ENCODE measurements at places on chromosomes 12 and 14.

DNA sequence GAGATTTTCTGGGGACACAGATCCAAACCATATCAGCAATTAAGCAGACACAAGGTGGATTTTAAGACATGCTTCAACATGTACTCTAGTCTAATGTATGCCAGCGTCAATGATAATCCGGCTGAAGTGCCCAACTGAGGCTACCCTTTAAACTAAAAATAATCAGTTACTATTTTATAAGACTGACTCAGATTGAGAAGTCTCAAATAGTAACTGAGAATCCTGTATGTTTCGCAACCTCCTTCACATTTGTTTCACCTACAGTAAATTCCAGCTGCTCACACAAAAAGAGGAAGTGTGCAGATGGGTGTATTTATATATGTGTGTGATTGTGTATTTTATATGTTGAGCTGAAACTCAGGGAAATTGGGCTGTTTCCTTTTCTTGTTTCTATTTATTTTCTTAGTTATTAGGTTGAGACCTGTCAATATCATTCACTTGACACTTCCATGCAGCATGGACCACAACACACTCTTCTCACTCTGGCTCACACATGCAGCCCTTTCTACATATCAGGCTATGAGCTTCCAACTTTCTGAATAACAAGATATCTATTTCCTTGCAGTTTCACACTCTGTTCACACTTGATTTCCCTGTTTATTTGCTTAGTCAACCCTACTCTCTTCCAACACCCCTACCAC, 1224.9 kb upstream of the TMEM132C start:
- DNase-seq: peak; percentile 47

GRCh38 chr12:75909714-75910656, 121.6 kb downstream of the PHLDA1 start:
- DNase-seq: no peak

- no peak for DNase-seq
Observed at GRCh38 chr14:86179980-86180379, 650.0 kb downstream of the FLRT2 start.

- DNase-seq: no peak
Observed at GRCh38 chr14:72739446-72740405, 154.2 kb downstream of the DPF3 start.

DNA sequence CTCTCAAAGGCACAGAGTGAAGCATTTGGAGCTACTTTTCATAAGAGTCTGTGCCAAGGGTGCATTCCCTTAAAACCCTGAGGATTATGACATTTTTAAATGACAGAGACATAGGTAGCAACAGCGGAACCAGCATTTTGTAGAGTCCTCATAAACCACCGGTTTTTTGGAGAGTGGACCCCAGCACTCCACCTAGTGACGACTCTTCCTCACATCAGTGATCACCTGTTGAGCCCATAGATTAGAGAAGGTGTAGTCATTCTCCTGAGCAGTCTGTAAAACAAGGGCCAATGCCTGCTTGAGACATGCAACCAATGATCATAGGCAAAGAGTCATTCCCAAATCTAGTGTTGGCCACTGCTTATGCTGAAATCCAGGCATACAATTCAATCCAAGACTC, 399.1 kb downstream of the GXYLT1 start:
- DNase-seq: no peak

- DNase-seq: no peak
Observed at GRCh38 chr12:7917392-7918267, 18.4 kb downstream of the SLC2A3 start.

- peak; percentile 19 for DNase-seq
Observed at GRCh38 chr12:122983789-122984515, 3.5 kb downstream of the ARL6IP4 start.

- no peak for DNase-seq
Observed at GRCh38 chr12:27988594-27989233, 16.2 kb upstream of the PTHLH start.

- no peak for DNase-seq
Observed at GRCh38 chr12:77630344-77630743, 200.3 kb upstream of the NAV3 start.

DNA sequence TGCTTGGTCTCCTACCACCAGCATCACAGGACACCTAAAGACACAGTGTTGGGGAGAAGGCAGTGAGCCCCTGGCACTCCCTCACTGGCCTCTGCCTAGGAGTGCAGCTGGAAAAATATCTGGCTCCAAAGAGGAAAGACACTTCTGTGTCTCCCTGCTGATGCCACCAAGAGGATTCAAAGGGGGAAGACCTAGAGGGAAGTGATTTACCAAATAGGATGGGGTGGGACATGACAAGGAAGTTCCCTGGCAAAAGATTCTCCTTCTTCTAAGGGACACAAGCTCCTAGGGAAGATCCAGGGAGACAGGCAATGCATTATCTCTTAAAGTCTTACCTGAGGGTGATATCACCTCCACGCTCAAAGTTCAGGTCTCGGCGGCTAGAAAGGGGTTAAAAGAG, 6.1 kb downstream of the NDRG2 start:
- no peak for DNase-seq

- no peak for DNase-seq
Observed at GRCh38 chr12:69000074-69000473, 67.1 kb upstream of the CPM start.

GRCh38 chr12:10027721-10028120, 2.8 kb upstream of the CLEC9A start:
- DNase-seq: peak; percentile 60

GRCh38 chr12:50104417-50105366, 884 bp downstream of the GPD1 start:
- no peak for DNase-seq

GRCh38 chr12:6548556-6548955, 7.3 kb downstream of the IFFO1 start:
- DNase-seq: no peak

DNA sequence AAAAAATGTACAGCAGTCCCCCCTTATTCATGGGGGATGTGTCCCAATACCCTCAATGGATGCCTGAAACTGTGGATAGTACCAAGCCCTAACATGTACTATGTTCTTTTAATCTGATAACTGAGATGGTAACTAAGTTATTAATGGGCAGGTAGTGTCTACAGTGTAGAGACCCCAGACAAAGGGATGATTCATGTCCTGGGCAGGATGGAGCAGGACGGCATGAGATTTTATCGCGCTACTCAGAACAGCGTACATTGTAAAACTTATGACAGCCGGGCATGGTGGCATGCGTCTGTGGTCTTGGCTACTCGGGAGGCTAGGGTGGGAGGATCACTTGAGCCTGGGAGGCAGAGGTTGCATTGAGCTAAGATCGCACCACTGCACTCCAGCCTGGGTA, 37.1 kb downstream of the KIAA0586 start:
- no peak for DNase-seq
